ENCODE measurements at places on chromosomes 16 and 17.

DNA sequence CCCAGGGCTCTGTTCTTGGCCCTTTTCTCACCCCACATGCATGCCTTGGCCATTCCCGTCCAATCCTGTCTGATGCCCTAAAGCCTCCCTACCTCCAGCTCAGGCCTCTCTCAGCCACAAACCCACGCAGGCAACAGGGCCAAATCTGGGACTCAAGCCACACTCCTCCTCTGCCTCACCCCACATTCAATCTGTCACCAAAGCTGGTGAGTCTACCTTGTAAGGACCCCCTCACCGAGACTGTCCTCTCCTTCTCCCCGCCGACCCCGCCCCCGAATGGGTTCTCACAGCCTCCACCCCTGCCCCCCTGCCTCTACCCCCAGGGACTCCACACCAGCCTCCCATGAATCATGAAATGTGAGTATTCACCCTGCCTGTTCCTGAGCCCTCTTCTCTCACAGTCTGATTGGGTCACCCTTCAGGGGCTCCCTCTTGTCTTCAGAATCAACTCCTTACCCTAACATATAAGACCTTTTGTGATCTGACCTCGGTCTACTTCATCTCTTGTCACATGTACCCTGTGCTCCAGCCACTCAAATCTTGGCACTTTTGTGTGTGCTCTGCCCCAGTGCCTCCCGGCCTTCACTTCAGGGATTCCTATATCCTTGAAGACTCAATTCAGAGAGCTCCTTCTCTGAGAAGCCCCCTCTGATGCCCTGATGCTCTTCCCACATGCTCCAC, 10.7 kb downstream of the EPOP start:
- no peak for DNase-seq

GRCh38 chr17:50359998-50360461, 13.0 kb downstream of the MRPL27 start:
- DNase-seq: no peak

- peak; percentile 89 for DNase-seq
These were observed 44.7 kb downstream of the GRB7 start for GRCh38 chr17:39782481-39782880.

DNA sequence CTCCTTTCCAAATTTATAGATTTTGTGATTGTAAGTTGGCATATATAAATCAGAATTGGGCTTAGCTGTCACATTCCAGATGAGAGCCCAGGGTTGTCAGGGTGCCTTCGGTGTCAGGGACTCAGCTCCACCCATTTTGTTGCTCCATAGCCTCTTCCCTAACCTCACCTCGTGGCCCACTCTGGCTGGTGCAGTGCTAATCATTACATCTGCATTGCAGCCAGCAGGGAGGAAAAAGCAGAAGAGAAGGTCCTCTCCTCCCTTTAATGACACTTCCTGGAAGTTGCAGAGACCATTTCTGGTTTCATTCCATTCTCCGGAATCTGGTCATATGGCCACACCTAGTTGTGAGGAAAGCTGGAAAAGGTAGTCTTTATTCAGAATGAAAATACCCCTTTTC, 113.3 kb downstream of the CCT6B start:
- no peak for DNase-seq

- no peak for DNase-seq
These were observed 996 bp downstream of the TNFSF13 start for GRCh38 chr17:7559320-7560171.

- no peak for DNase-seq
These were observed 21.7 kb downstream of the CARHSP1 start for GRCh38 chr16:8847145-8847544.

GRCh38 chr16:17556276-17557052, 85.7 kb upstream of the XYLT1 start:
- peak; percentile 11 for DNase-seq

DNA sequence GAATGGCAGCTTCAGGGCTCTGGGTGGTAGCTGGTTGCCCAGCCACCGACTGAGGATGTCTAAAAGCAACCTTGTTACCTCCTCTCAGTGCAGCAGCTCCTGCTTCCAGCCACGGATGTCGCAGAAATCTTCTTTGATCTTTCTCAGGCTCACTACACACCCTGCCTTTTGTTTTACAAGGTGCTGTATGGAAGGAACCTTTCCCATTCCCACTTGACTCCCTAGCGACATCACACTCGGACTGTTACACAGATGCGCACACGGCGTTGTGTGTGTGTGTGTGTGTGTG, 135.8 kb upstream of the CPHXL start:
- DNase-seq: no peak

GRCh38 chr17:57747221-57748017, 2.3 kb upstream of the CCDC182 start:
- DNase-seq: peak; percentile 79

DNA sequence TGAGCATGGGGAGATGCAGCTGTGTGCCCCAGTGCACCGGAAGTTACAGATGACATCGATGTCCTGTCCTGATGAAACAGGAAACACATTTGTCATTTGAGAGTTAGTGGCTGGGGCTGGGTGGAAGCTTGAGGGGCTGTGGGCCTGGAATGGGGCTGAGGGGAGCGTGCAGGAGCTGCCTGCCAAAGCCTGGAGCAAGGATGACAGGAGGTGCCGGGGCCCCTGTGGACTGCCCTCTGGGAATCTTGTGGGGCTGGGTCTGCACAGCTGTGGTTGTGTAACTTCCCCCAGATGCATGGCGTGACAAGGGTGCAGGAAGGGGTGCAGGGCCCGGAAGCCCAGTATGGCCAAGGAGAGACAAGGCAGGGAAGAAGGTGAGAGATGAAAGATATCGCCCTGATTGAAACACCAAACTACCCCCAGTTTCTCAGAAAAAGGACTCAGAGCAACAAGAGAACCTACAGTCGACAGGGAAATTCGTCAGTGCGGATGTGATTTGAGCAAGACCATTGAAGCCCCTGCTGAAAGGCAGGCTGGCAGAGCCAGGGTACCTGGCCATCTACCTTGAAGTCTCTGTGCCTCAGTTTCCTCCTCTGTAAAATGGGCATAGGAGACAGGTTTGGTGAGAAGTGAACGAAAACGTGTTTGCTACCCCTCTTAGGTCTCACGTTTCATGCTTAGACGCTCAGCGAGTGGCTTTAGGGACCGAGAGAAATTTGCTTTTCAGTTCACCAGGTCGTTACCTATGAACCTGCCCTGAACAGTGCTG, 8.8 kb downstream of the MMP25 start:
- DNase-seq: no peak

GRCh38 chr16:10280262-10281170, 98.3 kb upstream of the GRIN2A start:
- no peak for DNase-seq

DNA sequence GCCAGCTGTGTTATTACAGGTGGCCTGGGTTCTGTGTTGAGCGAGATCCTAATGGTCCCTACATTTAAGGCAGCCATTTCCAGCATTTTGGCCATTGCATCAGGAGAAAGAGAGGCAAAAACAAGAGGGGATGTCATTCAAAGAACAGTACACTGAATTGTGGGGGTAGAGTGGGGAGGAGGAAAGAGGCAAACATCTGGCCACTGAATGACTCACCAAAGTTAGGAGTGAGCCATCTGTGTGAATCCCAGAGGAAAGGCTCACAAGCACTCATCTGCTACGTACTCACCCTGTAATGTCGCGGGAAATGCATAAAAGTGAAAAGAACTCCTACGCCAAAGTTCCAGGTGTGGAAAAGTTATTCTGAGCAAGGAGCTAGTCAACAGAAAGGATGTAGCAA, 16.7 kb downstream of the KRABD2 start:
- peak; percentile 92 for DNase-seq

- DNase-seq: no peak
These were observed 23.7 kb downstream of the WIPF2 start for GRCh38 chr17:40242774-40243173.

DNA sequence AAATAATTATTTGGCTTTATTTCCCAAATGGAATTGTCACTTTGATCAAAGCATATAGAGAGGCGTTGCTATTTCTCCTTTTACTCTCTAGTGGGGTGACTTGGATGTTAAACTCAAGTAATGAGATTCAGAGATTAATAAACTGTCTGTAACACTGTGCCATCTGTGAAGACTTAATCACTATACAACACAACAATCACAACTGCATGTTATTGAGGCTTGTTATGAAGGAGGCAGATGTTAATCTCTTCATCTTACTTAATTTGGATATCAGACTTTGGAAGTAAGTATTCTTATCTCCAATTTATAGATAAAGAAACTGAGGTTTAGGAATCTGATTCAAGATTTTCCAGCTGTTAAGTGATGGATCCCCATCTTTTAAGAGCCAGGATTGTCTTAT, 132.5 kb downstream of the CNTNAP4 start:
- no peak for DNase-seq

DNA sequence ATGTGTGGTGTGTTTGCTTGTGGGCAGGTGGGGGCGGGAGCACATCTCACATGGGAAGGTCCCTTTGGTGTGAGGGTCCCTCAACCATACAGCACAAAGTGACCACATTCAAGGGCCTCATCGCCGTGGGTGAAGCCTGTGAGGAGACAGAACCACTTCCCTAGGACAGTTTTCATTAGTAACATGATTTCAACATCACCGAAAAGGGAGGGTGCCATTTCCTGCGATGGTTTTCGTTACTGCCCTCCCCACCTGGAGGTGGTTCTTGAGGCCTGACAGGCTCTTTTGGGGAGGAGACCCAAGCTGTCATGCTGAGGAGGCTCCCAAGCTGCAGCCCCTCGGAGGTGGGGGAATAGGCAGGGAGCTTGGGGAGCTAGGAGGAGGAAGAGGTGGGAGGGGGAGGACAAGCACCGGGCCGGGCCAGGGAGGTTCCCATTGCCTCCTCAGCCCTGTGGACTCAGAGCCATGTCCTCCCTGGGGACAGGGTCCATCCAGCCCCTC, 9.5 kb downstream of the CD300LB start:
- no peak for DNase-seq

DNA sequence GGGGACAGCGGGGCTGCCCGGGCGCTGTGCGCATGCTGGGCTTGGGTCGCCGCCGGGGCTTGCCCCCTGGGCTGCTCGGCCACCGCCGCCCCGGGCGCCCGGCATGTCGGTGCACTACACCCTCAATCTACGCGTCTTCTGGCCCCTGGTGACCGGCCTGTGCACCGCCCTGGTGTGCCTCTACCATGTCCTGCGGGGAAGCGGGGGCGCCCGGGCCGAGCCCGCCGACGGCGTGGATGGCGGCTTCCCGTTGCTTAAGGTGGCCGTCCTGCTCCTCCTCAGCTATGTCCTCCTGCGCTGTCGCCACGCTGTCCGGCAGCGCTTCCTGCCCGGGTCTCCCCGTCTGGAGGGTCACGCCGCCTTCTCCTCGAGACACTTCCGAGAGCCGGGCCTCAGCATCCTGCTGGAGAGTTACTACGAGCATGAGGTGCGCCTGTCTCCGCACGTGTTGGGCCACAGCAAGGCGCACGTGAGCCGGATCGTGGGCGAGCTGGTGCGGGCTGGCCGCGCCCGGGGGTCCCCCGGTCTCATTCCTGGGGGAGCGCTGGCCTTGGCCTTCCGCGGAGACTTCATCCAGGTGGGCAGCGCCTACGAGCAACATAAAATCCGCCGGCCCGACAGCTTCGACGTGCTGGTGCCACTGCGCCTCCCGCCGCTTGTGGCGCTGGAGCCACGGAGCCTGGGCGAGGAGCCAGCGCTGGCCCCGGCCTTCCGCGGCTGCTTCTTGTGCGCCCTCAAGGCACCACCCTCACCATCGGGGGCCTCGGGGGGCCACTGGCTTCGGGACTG, 789 bp downstream of the ITPRIPL2 start:
- DNase-seq: peak; percentile 72

DNA sequence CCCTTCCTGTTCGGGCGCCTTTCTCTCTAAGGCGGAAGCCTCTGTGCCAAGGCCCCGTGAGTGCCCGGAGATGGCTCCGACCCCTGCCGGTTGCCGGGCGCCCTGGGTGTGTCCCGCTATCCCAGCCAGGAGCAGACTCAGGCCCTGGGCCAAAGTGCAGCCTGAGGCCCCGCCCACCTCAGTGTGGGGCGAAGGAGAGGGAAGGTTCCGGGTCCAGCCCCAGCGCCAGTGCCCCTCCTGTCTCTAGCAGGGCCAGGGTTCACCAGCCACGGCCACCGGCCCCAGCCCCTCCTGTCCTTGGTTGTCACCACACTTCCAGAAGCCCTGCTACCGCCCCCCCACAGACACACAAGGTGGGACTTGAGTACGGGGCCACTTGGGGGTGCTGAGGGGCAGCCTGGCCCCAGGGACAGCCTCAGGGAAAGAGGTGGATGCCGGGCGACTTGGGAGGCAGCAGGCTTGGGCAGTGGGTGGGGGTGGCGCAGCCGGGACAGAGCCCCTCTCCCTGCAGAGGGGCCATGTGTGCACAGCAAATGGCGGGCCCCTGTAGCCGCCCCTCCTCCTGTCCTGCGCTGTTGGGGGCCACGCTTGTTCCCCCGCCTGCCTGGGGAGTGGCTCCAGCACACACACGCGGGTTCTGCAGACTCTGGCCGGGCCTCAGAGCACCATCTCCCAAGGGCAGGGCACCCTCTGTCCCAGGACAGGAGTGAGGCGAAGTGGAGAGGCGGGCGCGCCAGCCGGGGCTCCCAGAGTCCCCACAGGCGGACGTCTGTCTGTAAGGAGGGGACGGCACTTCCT, 6.0 kb downstream of the C1QTNF8 start:
- no peak for DNase-seq

- DNase-seq: no peak
These were observed 158.5 kb upstream of the SHISA6 start for GRCh38 chr17:11082559-11082958.

DNA sequence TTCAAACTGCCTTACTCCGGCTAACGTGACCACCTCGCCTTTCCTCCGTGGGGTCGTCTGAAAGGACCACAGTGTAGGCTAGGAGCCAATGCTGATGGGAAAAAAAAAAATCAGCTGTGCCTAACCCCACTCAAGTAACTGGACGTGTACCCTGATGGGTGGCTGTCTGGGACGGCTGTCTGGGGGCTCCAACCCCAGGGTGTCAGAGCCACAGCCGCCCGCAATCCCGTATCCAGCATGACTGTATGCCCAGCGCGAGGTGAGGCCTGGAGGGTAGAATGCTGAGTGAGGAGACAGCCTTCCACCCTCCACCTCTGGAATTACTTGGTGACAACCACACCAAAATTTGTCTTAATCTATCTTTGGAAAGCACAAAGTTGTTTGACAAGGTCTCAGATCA, 2.8 kb downstream of the CSNK1D start:
- no peak for DNase-seq

GRCh38 chr16:86808863-86809444, 230.6 kb downstream of the FOXL1 start:
- no peak for DNase-seq

GRCh38 chr16:57612494-57612893, 15.9 kb upstream of the ADGRG1 start:
- DNase-seq: no peak

GRCh38 chr16:19583665-19584300, 28.3 kb downstream of the VPS35L start:
- DNase-seq: peak; percentile 71

DNA sequence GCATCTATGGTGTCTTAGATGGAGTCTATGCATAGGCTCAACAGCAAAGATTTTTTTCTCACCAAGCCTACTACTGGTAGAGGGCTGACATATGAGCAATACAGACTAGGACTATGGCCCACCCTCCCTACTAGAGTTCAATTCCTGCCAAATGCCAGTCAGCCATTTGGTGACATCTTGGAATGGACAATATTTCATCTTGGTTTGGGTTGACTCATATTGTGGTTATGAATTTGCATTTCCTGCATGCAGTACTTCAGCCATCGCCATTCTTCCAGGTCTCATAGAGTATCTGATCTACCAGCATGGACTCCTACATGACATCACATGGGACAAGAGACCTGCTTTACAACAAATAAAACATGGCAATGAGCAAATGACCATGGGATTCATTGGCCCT, 778.1 kb upstream of the SOX9 start:
- no peak for DNase-seq
